ENCODE measurements at places on chromosomes 7 and 10.

DNA sequence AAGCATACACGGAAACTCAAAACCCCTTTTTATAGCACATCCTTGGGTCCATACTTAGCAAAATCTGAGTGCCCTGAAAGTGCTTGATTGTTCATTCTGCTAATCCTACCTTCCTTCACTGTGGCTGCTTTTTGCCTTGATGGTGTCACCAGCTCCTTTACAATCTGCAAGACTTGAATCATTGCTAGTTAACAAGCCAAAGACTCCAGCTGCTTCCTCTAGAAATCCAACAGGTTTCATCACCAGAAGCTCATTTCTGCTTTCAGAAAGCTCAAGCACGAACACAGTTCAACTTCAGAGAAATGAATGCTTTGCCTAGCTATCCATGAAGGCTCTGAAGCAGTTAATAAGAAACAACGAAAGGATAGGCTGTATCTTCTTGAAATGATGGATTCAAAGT, 38.0 kb downstream of the USP6NL start:
- peak; percentile 31 for DNase-seq

DNA sequence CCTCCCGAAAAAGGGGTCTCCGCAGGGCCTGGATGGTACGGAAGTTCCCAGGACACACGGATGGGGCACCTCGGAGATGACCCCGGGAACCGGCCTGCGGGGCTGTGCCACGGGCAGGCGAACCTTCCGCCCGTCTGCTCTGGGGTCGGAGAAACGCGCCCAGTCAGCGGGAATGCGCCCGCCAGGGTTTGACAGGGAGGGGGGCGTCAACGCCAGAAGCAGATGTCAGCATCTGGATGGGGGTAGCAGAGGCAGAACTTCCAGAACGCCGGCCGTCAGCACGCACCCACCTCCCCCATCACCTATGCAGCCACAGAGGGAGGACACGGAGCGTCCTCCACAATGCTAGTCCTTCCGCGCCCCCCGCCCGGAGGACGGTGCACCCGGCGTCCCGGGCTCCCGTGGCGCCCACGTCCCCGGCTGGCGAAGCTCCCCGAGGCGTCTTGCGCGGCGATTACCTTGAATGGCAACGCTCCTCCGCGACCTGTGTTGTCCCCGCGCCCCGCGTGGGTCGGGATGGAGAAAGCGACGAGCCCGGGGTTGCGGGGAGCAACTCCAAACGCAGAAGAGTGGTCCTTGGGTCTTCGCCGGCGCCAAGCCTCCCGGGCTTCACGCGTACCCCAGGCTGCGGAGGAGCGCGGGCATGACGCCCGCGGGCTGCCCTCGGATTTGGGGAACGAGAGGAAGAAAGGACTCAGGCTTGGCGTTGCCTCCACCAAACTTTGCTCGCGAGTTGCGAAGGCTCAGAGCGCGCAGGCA, 561 bp downstream of the FGFR2 start:
- no peak for DNase-seq

DNA sequence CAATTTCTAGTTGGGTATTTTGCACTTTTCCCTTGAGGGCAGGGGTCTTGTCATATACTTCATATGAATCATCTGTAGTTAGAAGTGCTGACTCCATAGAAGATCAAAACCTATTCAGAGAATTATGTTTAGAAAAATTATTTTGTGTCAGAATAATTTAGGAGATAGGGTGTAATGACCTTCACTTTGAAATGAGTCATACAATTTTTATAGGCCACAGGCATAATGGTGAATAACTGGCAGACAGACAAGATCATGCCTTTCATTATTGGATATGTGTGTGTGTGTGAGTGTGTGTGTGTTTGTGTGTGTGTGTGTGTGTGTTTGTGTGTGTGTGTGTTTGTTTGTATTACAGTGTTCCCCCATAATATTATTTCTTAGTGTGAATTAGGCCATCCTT, 523.0 kb downstream of the ANKRD7 start:
- DNase-seq: no peak

DNA sequence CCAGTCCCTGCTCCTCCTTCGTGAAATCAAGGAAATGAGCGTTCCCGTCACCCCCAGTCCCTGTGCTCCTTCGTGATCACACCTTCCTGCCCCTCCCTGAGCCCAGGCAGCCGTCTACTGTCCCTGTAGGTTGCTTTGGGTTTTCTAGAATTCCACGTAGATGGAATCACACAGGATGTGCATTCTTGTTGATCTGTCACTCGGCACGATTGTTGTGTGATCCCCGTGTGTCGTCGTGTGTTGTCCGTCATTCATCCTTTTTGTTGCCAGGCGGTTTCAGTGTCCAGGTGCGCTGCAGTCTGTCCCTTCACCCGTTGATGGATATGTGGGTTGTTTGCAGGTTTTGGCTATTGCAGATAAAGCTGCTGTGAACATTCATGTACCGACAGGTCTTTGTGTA, 9.4 kb downstream of the MTG1 start:
- no peak for DNase-seq

DNA sequence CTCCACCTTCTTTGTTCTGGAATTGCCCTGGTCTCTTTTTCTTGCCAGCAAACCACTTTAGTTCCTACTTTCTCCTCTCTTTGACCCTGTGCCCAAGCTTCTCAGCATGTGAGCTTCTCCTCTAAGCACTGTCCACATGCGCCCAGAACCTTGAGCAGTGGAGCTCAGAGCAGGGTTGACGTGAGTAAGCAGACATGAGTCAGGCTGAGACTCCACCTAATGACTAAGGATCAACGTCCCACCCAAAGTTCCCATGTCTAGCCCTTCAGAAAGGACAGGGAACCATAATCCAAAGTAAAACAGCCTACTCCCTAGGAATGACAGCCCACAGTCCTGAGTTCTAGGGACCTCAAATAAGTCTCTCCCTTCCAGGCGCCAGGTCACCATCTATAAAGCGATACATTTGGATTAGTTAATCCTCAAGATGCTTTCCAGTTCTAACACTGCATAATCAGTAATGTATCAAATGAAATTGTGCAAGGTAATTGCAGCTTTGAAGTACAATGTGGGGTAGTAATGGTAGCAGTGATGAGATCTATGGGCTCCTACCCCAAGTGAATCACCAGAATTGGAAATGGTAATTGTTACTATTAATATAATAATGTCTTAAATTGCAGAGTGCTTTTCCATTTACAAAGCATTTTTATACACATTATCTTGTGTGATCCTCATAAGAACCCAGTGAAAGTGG, 44.5 kb downstream of the KCNMA1 start:
- peak; percentile 91 for DNase-seq

Data from skeletal muscle cell (primary cell).